ENCODE measurements at places on chromosomes 1 and 21.

GRCh38 chr1:43237121-43237520, 32.7 kb upstream of the TMEM125 start:
- DNase-seq = no peak

DNA sequence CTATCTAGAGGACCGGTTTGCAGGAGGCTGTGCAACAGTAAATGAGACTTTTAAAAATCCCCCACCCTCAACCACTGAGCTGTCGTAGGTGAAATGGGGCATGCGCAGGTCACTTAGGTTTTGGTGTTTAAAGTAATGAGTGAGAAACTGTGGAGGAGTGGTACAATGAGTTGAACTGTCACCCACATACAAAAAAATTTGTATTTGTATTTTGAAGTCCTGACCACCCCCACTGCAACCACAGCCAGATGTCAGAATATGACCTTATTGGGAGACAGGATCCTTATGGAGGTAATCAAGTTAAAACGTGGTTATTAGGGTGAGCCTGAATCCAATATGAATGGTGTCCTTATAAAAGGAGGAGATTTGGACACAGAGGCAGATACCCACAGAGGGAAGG, 1.6 kb upstream of the IRF6 start:
- DNase-seq = no peak

DNA sequence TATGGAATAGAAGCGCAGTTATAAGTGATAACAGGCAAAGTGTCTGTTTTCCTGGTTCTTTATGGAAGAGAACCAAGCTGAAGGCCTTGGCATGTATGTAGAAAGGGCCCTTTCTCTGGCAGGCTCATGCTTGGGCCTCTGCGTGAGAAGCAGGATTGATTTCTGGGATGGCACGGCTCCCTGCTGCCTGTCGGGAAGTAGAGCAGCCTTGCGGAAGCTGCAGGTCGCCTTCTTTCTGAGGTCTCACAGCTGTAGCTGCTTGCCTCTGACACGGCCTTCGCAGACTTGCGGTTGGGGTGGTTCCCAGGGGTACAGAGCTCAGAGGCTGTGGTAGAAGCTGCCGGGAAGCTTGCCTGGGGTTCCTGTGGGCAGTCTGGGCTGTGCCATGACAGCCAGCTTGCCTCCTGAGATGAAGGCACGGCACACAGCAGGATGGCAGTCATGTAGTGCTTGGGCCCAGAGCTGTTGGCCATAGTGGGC, 39.4 kb downstream of the TRAPPC10 start:
- DNase-seq = peak; percentile 60

- DNase-seq = no peak
Measured at GRCh38 chr1:43321331-43321891, 16.2 kb upstream of the MPL start.

GRCh38 chr1:92536980-92537884, 50.5 kb upstream of the GFI1 start:
- no peak for DNase-seq

- DNase-seq = no peak
Measured at GRCh38 chr21:16193496-16194094, 463.8 kb downstream of the USP25 start.

GRCh38 chr21:31576428-31576827, 83.1 kb upstream of the SOD1 start:
- DNase-seq = peak; percentile 41

GRCh38 chr1:226204198-226204597, 17.7 kb upstream of the ACBD3 start:
- DNase-seq = no peak

DNA sequence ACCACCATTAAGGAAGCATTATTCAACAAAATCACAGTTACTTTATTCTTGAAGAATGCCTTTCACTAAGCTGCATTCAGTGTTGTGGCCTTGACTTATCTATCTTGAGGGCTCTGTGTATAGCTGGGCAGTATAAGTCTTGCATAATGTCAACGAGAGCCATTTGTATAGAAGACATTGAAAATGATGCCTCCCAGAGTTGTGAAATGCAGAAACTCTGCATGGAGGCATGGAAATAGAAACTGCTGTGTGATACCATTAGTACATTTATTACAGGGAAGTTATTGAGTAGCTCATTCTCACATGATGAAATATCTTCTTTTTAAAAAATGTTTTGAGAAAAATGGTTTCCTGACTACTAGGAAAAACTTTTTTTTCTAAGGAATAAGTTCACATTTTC, 111.4 kb upstream of the SNX7 start:
- no peak for DNase-seq

GRCh38 chr1:220761688-220762427, 13.7 kb downstream of the MTARC2 start:
- DNase-seq = no peak

GRCh38 chr1:198936371-198937083, 297.7 kb downstream of the PTPRC start:
- DNase-seq = peak; percentile 20

- no peak for DNase-seq
Measured at GRCh38 chr1:1072299-1072848, 1.7 kb downstream of the RNF223 start.

DNA sequence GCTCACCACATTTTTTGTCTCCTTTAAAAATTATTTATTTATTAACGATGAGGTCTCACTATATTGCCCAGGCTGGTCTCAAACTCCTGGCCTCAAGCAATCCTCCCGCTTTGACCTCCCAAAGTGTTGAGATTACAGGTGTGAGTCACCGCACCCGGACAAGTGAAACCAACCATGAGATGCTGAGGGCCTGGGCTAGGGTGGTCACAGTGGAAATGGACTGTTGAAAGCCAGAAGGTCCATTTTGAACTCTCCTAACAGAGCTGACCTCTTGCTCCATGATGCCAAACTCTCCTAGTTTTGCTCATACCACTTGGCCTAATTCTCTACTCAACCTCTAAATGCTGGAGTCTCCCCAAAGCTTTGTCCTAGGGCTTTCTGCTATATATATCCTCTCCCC, 109.1 kb downstream of the SLC45A1 start:
- DNase-seq = no peak

DNA sequence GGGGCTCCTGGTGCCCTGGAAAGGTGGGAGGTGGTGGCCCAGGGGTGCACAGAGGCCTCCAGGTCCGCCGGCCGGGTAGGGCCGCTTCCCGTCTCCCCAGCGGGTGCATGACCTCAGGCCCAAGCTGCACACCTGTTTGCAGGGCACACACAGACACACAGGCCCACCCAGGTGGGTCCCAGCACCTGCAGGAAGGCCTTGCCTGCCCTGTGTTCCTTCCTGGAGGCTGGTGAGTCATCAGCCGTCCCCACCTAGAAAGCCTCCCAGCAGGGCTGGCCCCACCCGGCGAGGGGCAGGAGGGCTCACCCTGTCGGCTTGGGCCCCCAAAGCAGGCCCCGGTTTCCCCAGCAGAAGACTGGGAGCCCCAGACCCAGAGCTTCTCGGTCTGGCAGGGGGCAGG, 23.6 kb upstream of the TTLL10 start:
- no peak for DNase-seq
